Stimulated activated CD4-positive, alpha-beta T cell treated with anti-CD3 and anti-CD28 coated beads, Interleukin-2, amount 100 ng/mL, for 48 hours (primary cell): ENCODE measurements at places on chromosomes 6 and 20.

DNA sequence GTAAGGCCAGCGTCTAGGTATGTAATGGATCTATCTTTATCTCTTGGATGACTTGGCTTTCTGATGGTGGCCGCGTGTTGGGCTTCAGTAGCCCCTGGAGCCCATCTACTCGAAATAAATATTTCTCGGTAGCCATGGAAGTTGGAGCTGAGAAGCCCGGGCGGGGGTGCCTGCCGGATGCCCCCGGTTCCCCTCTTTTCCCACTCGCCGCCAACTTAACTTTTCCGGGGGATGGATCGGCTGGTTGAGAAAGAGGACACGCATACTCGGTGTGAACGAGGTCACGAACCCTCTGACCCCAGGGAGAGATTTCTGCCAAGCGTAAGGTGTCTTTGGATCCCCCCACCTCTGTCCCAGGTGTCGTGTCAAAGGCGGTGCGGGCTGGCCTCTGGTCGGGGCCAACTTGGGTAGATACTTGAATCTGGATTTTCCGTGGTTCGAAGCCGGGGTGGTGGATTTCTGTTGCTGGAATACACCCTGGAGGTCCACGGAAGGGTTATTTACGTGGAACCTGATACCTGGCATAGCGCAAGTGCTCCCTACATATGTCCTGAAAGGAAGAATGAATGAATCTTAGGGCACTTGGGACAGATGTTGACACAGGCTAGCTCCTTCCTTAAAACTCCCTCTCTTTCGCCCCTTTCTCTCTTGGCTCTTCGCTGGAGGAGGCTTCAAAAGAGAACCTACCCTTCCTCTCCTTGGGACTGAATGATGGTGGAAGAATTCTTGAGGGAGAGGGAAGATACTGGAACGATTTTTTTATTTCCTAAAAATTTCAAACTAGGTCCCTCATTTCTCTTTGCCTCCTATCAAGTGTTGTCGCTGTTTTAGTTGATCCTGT lies 996 bp downstream of the DOK5 start:
- DNase-seq = no peak

GRCh38 chr6:145331066-145331465 lies 404.3 kb downstream of the EPM2A start:
- DNase-seq = no peak

DNA sequence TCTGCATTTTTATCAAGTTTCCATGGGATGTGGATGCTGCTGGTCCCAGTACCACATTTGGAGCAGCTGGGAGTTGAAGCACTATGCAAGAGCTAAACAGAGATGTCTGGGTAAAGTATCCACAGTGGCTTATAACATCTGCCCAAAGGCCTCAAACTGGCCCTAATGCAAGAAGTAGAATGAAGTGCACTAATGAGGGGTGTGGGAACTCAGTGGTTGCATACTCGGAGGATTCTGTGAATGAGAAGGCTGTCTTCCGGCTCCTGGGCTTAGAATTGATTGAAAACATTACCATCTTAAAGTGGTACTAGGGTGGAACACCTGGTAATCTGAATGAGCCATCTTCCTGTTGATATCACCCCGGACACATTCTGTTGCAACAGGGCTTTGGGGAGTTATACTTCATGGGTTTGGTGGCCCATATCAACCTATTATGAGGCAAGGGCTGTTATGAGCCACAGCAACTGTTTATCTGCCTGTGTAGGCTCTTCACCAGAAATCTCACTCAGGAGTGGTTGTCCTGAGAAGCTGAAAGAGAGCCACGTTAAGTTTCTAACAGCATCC lies 54.7 kb upstream of the SNRPB2 start:
- DNase-seq = no peak

DNA sequence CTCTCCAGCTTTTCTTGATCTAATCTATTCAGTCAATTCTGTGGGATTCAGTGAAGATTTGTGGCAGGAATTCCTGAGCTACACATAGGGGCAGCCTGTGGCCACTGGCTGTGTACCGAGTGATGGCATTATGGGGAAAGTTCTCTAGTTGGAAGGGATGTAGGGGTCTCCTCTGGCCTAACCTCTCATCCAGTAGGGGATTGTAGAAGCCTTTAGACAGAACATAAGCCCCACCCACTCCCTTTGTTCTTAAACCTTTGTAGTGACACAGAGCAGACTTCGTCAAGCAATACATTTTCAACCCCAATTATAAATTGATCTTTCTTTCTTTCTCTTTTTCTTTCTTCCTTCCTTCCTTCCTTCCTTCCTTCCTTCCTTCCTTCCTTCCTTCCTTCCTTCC lies 188.9 kb downstream of the QKI start:
- DNase-seq = no peak

DNA sequence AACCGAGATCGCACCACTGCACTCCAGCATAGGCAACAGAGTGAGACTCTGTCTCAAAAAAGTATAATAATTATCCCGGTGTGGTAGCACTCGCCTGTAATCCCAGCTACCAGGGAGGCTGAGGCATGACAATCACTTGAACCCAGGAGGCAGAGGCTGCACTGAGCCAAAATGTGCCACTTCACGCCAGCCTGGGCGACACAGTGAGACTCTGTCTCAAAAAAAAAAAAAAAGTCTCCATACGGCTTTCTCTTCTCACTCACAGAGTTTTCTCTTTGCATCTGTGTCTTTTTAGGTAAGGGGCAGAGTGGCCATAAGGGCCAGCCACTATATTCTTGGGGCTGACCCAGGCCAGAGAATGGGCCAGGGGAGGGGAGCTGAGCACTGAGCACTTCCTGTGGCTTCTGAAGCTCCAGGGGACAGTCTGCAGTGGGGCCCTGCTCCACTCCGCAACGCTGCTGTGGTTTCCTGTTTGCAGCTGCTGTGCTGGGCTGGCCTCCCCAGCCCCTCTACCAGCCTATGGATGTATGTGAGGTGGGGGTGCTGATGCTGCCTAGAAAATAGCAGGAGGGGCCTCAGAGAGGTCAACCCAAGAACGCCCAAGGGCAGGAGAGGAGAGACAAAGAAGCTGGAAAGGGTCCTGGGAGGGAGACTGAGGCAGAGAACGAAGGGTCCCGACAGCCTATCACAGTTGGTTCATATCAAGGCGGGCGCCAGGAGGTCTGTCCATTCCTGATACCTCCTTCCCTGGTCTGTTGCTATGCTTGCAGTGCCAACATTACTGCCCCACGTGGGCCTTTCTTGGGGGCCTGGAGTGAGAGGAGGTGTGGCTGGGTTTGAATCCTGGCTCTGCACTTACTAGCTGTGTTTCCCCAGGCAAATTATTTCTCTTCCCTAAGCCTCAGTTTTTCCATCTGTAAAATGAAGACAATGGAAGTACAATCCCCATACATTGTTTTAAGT lies 16.0 kb downstream of the SLA2 start:
- peak; percentile 31 for DNase-seq

DNA sequence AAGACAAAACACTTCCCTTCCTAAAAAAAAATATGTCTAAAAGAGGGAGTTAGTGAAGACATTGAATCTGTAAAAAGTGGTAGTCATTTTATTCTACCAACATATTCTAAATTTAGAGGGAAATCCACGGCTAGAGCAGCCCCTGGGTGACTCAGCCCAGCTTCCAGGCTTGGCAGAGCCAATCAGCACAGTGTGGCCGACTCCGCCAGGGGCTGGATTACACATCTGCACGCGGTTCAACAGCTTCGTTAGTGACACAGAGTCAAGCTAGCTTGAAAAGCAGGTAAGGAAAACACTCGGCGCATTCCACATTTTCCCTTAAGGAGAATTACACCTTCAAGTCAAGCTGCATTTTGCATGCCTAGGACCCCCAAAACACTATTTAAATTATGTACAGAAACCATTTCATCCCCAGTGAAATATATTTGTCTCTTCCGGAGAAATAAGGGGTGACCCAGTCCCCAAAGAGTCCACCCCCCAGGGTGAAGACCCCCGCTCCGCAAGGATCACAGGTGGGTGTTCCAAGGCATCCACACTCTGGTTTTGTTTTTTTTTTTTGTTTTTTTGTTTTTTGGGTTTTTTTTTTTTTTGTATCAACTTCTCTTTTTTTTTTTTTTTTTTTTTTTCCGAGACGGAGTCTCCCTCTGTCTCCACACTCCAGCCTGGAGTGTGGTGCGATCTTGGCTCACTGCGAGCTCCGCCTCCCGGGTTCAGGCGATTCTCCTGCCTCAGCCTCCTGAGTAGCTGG lies 58.4 kb upstream of the ARID1B start:
- DNase-seq = no peak

- DNase-seq = no peak
Observed at GRCh38 chr6:138267971-138268895, 49.9 kb upstream of the PBOV1 start.

- no peak for DNase-seq
Observed at GRCh38 chr20:7362601-7363000, 577.7 kb downstream of the HAO1 start.

- DNase-seq = no peak
Observed at GRCh38 chr6:38192011-38192410, 372.5 kb downstream of the ZFAND3 start.

- DNase-seq = no peak
Observed at GRCh38 chr6:69693762-69694161, 103.0 kb downstream of the LMBRD1 start.

GRCh38 chr20:40702504-40702903 lies 13.5 kb upstream of the MAFB start:
- no peak for DNase-seq

- no peak for DNase-seq
Observed at GRCh38 chr6:80940571-80940970, 811.9 kb downstream of the TENT5A start.

DNA sequence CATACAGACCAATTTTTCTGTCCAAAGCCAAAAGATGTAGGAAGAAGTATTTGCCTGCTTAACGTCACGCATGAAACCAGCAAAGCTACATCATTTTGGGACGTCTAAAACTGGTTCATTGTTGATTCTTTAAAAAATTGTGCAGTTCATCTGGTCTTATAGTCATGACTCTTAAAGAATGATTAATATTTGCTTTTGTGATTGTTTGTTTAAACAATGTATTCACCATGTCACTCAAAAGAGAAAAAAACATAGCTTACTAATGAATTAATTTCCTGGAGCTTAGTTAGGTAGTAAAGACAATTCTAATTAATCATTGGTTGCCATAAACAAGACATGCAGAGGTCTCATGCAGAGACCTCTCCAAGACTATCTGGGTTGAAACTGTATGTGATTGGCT lies 157.3 kb downstream of the RPS12 start:
- DNase-seq = no peak

DNA sequence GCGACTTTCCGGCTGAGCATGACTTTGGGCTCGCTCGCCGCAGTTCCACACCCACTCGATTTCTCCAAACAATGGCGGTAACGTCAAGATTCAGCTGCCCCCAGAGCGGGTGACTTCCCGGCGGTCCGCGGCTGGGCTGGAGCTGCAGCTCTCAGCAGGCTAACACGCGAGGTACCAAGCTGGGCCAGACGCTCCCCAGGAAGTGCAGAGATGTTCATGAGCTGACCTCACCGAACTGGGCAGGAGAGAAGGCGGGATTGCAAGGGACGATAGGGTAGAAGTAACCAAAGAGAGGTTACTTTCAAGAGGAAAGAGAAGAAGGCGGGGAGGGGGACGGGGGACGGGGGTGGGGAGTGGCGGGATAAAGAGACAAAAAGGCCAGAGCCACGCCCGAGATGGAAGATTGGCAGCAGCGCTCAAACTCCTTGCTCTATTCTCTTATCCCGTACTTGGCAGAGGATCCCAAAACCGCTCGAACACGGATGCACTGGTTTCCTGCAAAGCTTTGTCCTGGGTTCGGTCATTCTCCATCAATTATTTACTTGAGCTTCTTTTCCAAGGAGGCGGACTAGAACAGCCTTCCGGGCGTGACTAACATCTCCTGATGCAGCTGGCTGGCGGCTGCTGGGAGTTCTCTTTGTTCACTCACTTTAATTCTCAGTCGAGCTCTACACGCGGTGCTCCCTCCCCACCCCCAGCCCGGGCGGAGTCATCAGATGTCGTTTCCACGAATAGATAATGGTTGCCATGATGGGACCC lies at the start of gene MTCL3:
MTCL3 (minus strand) TSS at position 626 of the 759 bp plus-strand sequence.
- DNase-seq = peak; percentile 46

- no peak for DNase-seq
Observed at GRCh38 chr6:17224056-17224455, 57.1 kb upstream of the RBM24 start.

DNA sequence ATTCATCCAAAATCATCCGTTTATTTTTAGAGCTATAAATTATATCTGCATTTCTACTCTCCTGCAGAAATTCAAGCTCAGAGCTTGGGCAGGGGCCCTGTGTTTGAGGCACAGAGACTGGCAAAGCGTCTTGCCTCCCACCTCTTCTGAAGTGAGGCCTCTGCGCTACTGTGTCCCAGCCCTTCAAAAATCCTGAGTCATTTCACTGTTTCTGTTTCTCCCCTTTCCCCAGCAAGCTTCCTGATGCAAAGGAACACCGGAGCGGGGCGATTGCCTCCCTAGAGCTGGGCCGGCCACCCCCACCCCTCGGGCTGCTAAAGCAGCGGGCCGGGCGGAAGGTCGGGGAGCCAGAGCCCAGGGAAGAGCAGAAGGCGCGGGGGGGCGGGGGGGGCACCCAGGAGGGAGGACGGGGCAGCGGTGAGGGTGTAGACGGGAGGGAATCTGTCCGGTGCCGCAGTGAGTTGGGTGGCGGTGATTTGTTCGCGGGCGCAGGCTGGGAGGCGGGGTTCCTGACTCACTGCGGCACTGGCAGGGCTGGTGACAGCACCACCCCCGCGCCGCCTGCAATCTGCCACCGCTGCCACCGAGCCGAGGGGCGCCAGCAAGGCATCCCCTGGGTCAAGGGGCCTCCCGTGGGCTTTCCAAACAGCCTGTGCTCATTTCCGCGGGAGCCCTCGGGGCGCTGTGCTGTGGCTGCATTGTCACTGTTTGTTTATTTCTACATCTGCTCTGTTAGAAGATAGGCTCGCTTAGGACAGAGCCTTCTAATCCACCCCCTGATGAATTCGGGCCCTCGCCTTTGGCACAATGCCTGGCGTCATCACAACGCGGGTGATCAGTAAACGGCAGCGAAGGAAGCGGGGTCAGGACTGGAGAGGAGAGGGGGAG lies 46.5 kb upstream of the SNAP25 start:
- DNase-seq = peak; percentile 11

- DNase-seq = no peak
Observed at GRCh38 chr6:131419702-131420101, 153.3 kb upstream of the ARG1 start.

- no peak for DNase-seq
Observed at GRCh38 chr6:16338577-16339264, 100.3 kb downstream of the GMPR start.

GRCh38 chr20:34871966-34872621 lies 562 bp downstream of the GGT7 start:
- DNase-seq = no peak

- DNase-seq = no peak
Observed at GRCh38 chr6:167450626-167451025, 125.7 kb downstream of the TTLL2 start.

DNA sequence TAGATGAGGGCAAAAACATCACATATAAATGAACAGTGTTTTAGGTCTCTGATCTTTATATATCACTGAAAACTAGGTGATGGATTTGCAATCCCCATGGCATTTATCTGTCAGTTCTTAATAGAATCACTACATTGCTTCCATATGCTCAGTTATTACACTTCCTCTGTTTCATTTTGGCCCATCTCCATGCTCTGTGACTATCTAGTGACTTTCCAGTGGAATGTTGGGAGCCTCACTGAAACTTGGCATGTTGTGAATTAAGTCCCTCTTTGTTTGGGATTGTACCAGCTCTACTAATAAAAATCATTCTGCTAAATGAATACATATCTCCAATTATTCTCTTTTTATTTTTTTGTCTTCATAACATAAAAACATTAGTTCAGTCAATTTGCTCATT lies 226.1 kb upstream of the CEP162 start:
- DNase-seq = no peak

- no peak for DNase-seq
Observed at GRCh38 chr20:39700528-39700927, 738.4 kb downstream of the DHX35 start.
